CD8-positive, alpha-beta memory T cell (primary cell): ENCODE measurements at places on chromosomes 1 and 21. TPM values are rescaled to one million over a fixed set of nuclear protein-coding genes. Genes with fewer than 3 reads are reported as not detected.

The MX2 gene
- 13.2 TPM for total RNA-seq

The DOP1B gene
- total RNA-seq = 12.1 TPM

The GJA8 gene
- total RNA-seq = not detected

The IL12RB2 gene
- 32.8 TPM for total RNA-seq

The LCE1E gene
- total RNA-seq = not detected

The IL20 gene
- not detected for total RNA-seq

The SDHB gene
- total RNA-seq = 147 TPM

The CCDC181 gene
- 0.24 TPM for total RNA-seq

The EFNA3 gene
- 1.4 TPM for total RNA-seq

The TNFAIP8L2 gene
- 24.6 TPM for total RNA-seq

The CFAP45 gene
- 0.75 TPM for total RNA-seq

The CACYBP gene
- total RNA-seq = 345 TPM

The MYBPH gene
- total RNA-seq = not detected

The IL10RB gene
- total RNA-seq = 23.4 TPM

The SPRR3 gene
- not detected for total RNA-seq

The RWDD3 gene
- 11.2 TPM for total RNA-seq

The S100A9 gene
- total RNA-seq = 2.3 TPM

The THEMIS2 gene
- 12.4 TPM for total RNA-seq

The PIK3C2B gene
- total RNA-seq = 19.4 TPM

The CELSR2 gene
- 2.7 TPM for total RNA-seq

The S100A7 gene
- not detected for total RNA-seq

The MYCL gene
- total RNA-seq = 0.24 TPM

The BCAR3 gene
- 0.62 TPM for total RNA-seq

The IL19 gene
- total RNA-seq = not detected

The ACTA1 gene
- total RNA-seq = not detected

The F11R gene
- total RNA-seq = 14.1 TPM

The RAD54L gene
- total RNA-seq = 50.7 TPM

The NCAM2 gene
- not detected for total RNA-seq

The CNKSR1 gene
- total RNA-seq = 0.86 TPM

The TMCO2 gene
- total RNA-seq = not detected

The FNDC10 gene
- total RNA-seq = 2.9 TPM

The PRAMEF6 gene
- not detected for total RNA-seq
